ENCODE measurements at places on chromosomes 2 and 18.

- no peak for DNase-seq
- no peaks in the 10 kb centered on the region for H3K27me3 ChIP-seq
- peaks cover 26% of the 10 kb centered on the region for H3K36me3 ChIP-seq
Observed at GRCh38 chr2:177538323-177538722, 145.8 kb downstream of the AGPS start.

- H3K4me1 ChIP-seq = no peaks in the 10 kb centered on the region
- no peaks in the 10 kb centered on the region for H3K36me3 ChIP-seq
- no peak overlapping the region for H3K27ac ChIP-seq
- no peak overlapping the region for H3K4me3 ChIP-seq
- peaks cover 6% of the 10 kb centered on the region for H3K27me3 ChIP-seq
- DNase-seq = no peak
Observed at GRCh38 chr18:36461551-36461987, 164.1 kb downstream of the FHOD3 start.

DNA sequence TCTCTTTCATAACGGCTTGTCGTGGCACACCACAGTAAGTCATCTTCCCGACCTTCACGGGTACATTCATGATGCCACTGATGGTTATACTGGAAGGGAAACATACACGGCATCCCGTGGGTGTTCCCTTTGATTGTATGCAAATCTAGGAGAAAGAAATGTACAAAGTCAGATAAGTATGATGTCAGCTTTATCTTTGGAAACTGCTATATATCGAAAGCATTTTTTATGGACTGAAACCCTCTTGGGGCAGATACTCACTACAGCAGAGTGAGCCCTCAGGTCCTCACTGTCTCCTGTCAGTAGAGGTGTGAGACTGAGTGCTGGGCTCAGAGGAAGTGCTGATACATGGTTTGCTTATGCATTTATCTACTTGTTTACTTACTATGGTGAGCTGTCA lies 20.4 kb downstream of the PLA2R1 start:
- no peak overlapping the region for H3K4me3 ChIP-seq
- H3K36me3 ChIP-seq = no peaks in the 10 kb centered on the region
- DNase-seq = no peak
- H3K27me3 ChIP-seq = peaks cover 21% of the 10 kb centered on the region
- H3K4me1 ChIP-seq = peaks cover 13% of the 10 kb centered on the region

GRCh38 chr2:177172034-177172880 lies 40.3 kb upstream of the HNRNPA3 start:
- peaks cover 7% of the 10 kb centered on the region for H3K4me1 ChIP-seq
- no peaks in the 10 kb centered on the region for H3K36me3 ChIP-seq
- H3K4me3 ChIP-seq = no peak overlapping the region

DNA sequence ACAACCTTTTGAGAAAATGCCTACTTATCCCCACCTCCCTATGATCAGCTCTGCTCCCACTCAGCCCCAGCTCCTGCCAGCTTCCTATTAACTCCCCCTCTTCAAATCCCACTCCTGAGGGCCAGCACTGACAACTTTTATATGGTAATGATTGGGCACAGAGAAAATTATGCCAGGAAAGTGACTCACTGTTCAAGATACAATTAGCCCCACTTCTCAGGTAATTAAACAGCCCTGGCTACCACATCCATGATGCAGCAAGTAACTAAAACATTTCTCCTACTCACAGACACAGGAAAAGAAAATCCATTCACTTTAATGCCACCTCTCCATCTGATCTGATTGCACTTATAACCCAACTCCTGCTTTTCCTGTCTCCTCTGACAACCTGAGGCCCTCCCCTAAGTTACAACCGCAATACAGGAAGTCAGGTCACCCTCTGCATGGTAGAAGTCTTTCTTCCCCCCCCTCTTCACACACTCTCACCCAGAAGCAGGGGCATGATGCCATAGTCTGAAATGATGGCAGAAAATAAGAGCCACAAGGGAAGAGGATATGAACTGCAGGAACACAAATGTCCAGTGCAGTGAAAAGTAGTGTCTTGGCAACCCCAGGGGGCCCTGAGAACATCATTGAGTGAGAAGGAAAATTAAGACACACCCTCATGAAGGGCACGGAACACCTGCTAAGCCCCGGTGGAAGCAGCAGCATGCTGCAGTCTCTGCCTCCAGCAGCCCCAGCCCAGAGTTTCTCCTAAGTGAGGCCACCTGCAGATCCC lies 54.4 kb downstream of the STK39 start:
- H3K4me3 ChIP-seq = peak overlapping the region; percentile 39
- peaks cover 4% of the 10 kb centered on the region for H3K36me3 ChIP-seq
- DNase-seq = peak; percentile 46

DNA sequence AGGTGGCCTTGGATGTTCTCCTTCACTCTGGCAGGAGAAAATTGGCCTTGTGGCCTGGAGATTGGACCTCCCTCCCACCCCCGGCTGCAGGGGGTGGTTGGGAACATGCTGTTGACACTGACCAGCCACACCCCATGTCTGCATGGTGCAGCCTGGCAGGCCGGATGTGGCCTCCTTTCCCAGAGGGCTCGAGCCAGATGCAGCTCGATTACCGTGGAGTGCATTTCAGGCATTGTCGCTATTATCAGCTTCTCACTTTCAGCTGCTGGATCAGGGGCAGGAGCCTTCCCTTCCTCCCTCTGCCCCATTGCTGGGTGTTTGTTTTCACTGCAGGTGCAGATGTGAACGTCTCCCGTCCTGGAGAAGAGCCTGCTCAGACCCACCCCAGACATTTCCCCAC lies 211.0 kb upstream of the SIX2 start:
- DNase-seq = no peak
- H3K4me3 ChIP-seq = no peak overlapping the region
- H3K4me1 ChIP-seq = no peaks in the 10 kb centered on the region

DNA sequence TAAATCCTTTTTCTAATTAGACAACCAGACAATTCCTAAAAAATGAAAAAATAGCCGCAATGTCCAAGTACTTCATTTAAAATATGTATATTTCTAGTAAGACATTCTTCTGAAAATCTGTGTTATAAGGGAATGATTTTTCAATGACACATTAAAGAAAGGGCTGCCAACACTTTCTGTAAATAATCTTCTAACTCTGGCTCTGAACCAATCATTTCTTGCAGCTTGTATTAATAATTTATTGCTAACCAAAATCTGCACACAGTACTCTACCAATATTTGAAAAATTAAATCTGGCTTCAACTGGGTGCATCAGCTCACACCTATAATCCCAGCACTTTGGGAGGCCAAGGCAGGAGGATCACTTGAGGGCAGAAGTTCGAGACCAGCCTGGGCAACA lies 8.3 kb downstream of the NFU1 start:
- H3K4me1 ChIP-seq = peaks cover 5% of the 10 kb centered on the region
- H3K4me3 ChIP-seq = no peak overlapping the region
- H3K27me3 ChIP-seq = no peaks in the 10 kb centered on the region

GRCh38 chr2:7694076-7694985 lies 777.1 kb downstream of the RNF144A start:
- H3K4me1 ChIP-seq = peaks cover 40% of the 10 kb centered on the region
- no peaks in the 10 kb centered on the region for H3K36me3 ChIP-seq
- no peak for DNase-seq
- H3K27me3 ChIP-seq = no peaks in the 10 kb centered on the region

DNA sequence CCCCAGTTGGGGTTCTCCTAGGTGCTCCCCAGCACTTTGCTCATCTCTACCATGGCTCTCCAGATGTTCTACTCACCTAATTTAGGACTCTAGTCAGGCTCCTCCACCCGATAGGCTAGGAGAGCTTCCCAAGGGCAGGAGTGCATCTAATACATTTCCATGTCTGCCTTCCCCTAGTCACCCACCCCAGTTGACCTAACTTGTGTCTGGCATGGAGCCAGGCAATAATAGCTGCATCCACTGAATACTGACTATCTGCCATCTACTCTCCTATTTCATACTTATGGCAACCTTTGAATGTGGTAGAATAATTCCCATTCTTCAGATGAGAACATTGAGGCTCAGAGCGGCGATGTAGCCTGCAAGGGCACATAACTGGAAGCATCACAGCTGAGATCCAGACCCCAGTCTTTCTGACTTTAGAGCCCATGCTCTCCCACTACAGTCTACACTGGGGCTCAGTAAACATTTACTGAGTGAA lies 71.8 kb upstream of the YWHAQ start:
- H3K4me3 ChIP-seq = no peak overlapping the region
- H3K4me1 ChIP-seq = peaks cover 60% of the 10 kb centered on the region
- no peaks in the 10 kb centered on the region for H3K27me3 ChIP-seq

GRCh38 chr2:176272870-176273459 lies 3.7 kb downstream of the MTX2 start:
- H3K4me1 ChIP-seq = peaks cover 41% of the 10 kb centered on the region
- no peak overlapping the region for H3K27ac ChIP-seq
- H3K4me3 ChIP-seq = no peak overlapping the region
- peaks cover 32% of the 10 kb centered on the region for H3K36me3 ChIP-seq
- DNase-seq = no peak
- no peaks in the 10 kb centered on the region for H3K27me3 ChIP-seq

GRCh38 chr18:73684647-73685046 lies 463.0 kb downstream of the FBXO15 start:
- DNase-seq = no peak
- H3K4me3 ChIP-seq = no peak overlapping the region
- H3K27ac ChIP-seq = no peak overlapping the region
- H3K27me3 ChIP-seq = no peaks in the 10 kb centered on the region
- no peaks in the 10 kb centered on the region for H3K36me3 ChIP-seq

- H3K27me3 ChIP-seq = no peaks in the 10 kb centered on the region
- peaks cover 53% of the 10 kb centered on the region for H3K4me1 ChIP-seq
- H3K4me3 ChIP-seq = no peak overlapping the region
- peak; percentile 78 for DNase-seq
- no peaks in the 10 kb centered on the region for H3K36me3 ChIP-seq
Observed at GRCh38 chr2:172253190-172254052, 150.7 kb upstream of the DLX2 start.
